ENCODE measurements at places on chromosomes 5 and 9.

GRCh38 chr5:170809551-170809950, 26.0 kb downstream of the GABRP start:
- DNase-seq = no peak

DNA sequence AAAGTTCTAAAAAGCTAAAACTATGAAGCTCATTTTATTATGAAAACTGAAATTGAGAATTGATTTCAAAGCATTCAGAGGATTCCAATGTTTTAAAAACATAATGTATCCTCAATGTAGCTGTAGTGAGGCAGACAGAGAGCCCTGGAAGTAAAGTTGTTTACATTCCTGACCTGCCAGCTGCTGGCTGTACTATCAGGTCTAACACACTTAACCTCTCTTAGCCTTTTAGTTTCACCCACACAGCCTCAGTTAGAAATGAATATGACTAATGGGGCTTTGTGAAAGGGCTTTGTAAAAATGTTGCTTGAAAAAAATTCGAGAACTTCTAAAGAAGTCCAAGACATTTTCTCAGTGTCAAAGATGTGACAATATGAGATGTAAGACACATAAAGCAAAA, 122.6 kb downstream of the FBXL17 start:
- no peak for DNase-seq

DNA sequence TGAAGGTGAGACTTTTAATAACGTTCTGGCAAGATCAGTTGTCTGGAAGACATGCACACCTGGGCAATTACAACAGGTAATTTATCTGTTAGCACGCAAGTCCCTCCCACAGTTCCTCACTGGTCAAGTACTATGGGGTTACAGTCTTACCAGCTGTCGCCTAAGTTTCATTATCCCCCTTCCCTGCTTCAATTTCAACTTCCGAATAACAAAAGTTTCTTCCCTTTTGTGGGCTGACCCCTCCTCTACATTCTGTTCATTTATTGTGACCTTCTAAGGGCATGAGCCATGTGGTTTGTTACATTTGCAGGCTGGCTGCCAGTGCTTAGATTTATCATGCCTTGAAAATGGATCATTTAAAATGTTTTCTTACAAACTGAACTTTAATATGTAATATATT, 16.5 kb downstream of the GAPT start:
- no peak for DNase-seq

- no peak for DNase-seq
Measured at GRCh38 chr9:133151601-133152525, 11.9 kb downstream of the GBGT1 start.

DNA sequence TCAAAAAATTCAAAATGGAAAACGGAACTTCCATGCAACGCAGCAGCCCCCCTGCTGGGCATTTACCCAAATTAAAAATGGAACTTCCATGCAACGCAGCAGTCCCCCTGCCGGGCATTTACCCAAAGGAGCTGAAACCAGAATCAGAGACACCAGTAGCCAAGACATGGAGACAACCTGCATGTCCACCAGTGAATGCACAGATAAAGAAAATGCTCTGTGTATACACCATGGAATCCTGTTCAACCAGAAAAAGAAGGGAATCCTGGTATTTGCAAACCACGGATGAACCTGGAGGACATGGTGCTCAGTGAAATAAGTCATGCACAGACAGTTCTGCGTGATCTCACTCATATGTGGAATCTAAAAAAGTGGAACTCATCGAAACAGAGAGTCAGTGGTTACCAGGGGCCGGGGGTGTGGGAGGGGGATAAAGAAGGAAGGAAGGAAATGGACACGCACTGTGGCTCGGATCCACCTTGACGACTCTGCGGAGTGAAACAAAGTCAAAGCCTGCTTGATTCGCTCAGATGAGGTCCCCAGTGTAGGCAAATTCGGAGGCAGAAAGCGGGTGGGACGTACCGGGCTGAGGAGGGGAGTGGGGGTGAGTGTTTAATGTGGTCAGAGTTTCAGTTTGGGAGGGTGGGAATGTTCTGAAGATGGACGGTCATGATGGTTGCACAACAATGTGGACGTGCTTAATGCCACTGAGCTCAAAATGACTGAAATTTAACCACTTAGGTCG, 40.2 kb upstream of the EXOC3 start:
- DNase-seq = no peak

DNA sequence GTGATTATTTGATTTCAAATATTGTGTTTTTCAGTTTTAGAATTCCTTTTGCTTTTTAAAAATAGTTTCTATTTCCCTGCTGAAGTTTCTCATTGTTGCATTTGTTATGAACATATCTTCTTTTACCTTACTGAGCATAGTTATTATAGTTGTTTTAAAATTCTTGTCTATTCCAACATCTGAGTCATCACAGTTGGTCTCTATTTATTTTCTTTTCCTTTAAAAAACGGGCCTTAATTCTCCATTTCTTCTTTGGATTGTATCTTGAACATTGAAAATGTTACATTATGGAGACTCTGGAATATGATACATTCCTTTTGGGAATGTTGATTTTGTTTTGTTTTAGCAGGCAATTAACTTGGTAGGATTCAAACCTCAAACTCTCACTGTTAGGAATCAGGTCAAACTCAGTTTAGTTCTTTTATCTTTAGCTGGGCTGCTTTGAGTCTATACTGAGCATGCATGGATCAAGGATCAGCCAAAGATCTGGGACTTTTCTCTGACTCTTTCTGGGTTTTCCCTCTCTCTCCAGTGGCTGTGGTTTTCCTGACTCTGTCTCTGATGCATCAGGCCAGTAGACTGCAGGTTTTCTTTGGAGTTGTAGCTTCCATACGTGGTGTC, 70.3 kb downstream of the TEK start:
- DNase-seq = no peak

DNA sequence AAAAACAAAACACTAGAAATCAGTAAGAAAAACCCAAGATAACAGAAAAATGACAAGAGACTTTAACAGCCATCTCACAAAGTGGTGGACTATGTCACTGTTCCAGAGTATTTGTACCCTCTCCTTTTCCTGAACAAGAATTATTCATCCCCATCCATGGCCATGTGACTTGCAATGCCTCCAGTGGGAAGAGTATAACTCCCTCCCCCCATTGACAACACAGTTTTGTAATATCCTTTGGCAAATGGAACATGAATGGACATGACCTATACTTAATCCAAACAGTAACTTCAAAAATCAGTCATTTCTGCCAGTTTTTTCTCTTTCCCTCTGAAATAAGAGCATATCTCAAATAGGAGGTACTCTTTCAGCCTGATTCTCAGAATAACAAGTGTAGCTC, 33.9 kb downstream of the PTBP3 start:
- no peak for DNase-seq

DNA sequence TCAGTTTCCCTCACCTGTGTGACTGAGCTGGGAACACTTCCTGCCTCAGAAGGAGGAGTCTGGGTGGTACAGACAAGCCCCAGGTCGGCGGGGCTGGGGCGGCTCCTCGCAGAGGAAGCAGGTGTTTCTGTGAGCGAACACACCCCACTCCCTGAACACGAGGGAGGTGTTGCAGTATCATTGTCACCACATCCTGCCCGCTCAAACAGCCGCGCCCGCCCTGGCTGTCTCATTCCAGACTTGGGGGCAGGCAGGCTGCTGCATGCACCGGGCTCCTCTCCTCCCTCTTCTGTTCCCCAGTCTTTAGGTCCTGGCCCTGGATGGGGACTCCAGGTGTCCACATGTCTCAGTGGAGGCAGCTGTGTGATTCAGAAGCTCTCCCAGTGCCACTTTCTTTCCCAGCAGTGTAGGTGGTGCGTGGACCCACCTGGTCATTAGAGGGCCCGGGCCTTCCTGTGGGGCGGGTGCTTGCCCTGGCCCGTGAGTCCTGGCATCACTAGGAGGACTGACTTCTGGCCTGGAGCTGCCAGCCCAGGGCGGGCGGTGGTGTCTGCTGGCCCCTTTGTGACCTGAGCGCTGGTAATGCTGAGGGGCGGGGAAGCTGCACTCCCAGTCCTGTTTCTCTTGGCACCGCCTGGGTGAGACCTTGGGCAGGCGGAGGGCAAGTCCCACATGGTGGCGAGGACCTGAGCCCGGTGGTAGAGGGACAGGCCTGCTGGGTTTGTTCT, 18.3 kb upstream of the PHYHD1 start:
- DNase-seq = peak; percentile 81

- DNase-seq = no peak
Measured at GRCh38 chr5:30764704-30765103, 428.8 kb upstream of the CDH6 start.

GRCh38 chr5:41707853-41708603, 162.2 kb downstream of the OXCT1 start:
- DNase-seq = no peak

GRCh38 chr9:84699984-84700383, 30.5 kb downstream of the NTRK2 start:
- DNase-seq = no peak

DNA sequence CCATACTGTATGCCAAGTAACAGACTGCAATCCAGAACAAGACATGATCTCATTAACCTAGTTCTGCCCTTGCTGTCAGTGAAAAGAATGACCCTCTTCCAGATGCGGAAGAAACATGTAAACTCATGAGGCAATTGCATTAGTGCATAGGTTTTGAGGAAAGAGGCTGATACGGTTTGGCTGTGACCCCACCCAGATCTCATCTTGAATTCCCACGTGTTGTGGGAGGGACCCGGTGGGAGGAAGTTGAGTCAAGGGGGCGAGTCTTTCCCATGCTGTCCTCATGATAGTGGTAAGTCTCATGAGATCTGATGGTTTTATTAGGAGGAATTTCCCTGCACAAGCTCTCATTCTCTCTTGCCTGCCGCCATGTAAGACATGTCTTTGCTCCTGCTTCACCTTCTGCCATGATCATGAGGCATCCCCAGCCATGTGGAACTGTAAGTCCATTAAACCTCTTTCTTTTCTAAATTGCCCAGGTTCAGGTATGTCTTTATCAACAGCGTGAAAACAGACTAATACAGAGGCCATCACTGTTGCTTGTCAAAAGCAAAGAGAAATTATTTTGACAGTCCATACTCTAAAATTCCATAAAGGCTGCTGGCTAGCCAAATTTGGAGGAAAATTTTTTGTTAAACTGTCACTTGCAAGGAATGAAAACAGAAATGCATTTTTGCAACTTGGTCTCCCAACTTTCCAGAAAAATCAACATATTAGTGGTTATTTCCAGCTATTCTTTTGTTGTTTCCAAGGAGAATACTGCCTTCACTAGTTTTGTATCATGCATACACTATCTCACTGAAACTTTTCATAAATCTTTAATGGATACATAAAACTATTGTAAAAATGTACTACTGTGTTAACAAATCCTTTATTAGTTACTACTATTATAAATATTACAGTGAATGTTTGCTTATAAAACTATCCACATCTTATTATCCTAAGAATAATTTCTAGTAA, 3.2 kb upstream of the ARL15 start:
- no peak for DNase-seq

- no peak for DNase-seq
Measured at GRCh38 chr9:79001012-79001411, 570.8 kb upstream of the TLE4 start.

GRCh38 chr5:141929398-141930058, 5.9 kb downstream of the DELE1 start:
- DNase-seq = no peak

DNA sequence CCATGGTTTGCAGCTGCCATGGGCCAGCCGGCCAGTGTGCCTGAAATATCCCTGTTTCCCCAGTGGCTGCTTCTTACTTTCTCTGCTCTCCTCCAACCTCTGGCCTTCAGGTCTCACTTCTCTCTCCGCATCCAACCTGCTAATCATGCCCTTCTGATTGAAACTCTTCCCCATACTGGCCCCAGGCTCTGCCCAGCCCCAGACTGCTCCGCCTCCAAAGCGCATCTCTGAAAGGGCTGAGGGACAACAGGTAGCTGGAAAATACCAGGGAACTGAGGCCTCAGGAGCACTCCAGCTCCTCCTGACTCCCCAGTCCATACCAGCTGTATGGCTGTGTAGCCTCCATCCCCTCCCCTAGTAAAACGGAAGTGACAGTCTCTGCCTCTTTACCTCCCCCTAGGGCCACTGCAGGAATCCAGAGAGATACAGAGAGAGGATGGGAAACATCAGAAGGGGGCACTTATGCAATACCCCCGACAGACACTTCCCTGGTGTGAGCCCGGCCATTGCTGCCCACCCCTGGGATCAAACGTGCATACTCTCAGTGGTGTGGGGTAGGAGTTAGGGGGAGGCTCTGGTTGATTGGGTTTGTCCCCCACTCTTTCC, 34.2 kb downstream of the PAX5 start:
- no peak for DNase-seq

DNA sequence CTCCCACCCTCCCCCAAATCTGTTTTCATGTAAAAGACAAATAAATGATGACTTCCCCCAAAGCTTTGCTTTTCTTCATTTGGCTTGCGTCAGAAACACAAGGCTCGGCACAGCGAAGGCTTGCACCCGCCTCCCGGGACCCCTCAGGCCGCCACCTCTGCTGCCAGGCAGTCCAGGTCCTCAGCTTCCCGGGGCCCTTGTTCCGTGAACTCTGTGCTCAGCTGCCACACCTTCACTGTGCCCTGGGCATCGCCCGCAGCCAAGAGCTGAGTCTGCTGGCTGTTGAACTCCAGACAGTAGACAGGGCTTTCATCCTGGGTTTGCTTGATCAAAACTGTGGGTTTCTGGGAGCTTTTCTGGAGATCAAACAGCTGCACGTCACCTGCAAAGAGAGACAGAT, 23.0 kb downstream of the DYNC2I2 start:
- no peak for DNase-seq

- no peak for DNase-seq
Measured at GRCh38 chr5:38401145-38401544, 142.8 kb downstream of the EGFLAM start.

DNA sequence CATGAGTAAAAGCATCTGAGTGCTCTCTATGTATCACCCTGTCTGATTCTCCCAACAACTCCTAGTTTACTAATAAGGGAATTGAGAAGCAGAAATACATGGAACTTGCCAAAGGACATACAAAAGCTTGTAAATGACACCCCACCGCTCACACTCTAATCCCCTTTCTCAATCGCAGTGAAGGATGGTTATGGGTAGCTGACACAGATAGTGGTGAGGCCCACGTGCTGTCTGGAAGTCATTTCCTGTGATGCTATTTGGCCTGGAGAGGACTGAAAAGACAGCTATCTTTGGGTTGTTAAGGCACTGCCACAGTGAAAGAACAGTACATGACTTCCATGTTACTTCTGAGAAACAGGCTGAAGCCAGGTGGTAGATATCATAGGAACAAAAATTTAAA, 117.0 kb downstream of the GLIS3 start:
- no peak for DNase-seq
